K562 (cell line): ENCODE measurements at places on chromosomes 4 and X. TPM values are rescaled to one million over a fixed set of nuclear protein-coding genes. Genes with fewer than 3 reads are reported as not detected.

DNA sequence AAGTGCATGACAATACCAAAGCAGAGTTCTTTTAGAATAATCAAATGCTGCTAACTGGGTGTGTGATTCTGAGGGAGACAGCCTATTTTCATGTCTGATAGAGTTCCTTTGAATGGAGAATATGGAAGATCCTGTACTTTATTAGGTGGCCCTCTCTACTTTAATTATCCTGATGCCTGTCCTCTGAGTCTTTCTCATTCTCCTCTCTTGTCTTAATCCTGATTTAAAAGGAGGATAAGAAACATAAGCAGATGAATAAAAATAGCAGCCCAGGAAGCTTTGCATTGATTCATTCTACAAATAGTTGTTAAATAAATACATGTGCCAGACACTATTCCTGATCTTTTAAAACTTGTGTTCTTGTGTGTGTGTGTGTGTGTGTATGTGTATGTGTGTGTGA, 387.3 kb downstream of the SPRY1 start:
- H3K4me3 ChIP-seq: no peak overlapping the region
- H3K27me3 ChIP-seq: no peaks in the 10 kb centered on the region
- no peaks in the 10 kb centered on the region for H3K36me3 ChIP-seq
- no peak overlapping the region for H3K27ac ChIP-seq
- no peak for DNase-seq
- H3K4me1 ChIP-seq: no peaks in the 10 kb centered on the region

- no peaks in the 10 kb centered on the region for H3K4me1 ChIP-seq
- no peak overlapping the region for H3K27ac ChIP-seq
- no peaks in the 10 kb centered on the region for H3K36me3 ChIP-seq
- no peak overlapping the region for H3K4me3 ChIP-seq
- no peak for DNase-seq
Measured at GRCh38 chrX:75038925-75039324, 113.7 kb upstream of the NEXMIF start.

COMMD8 gene
- polyA plus RNA-seq: 11.2 and 11.9 TPM in 2 replicates

NHSL2 gene
- 0.01 TPM in 1 of 2 replicates, not detected in the other for polyA plus RNA-seq

PACRGL gene
- polyA plus RNA-seq: 48.2 and 55.0 TPM in 2 replicates
